Stimulated activated CD4-positive, alpha-beta T cell treated with anti-CD3 and anti-CD28 coated beads, TNF-alpha, amount 100 ng/mL, for 24 hours (primary cell): ENCODE measurements at places on chromosomes 12 and 14.

GRCh38 chr12:113407931-113408600, 4.4 kb upstream of the SDS start:
- DNase-seq = no peak

GRCh38 chr12:108551535-108551934, 9.4 kb downstream of the SART3 start:
- no peak for DNase-seq

GRCh38 chr14:22626590-22626989, 17.6 kb downstream of the OR6J1 start:
- no peak for DNase-seq

DNA sequence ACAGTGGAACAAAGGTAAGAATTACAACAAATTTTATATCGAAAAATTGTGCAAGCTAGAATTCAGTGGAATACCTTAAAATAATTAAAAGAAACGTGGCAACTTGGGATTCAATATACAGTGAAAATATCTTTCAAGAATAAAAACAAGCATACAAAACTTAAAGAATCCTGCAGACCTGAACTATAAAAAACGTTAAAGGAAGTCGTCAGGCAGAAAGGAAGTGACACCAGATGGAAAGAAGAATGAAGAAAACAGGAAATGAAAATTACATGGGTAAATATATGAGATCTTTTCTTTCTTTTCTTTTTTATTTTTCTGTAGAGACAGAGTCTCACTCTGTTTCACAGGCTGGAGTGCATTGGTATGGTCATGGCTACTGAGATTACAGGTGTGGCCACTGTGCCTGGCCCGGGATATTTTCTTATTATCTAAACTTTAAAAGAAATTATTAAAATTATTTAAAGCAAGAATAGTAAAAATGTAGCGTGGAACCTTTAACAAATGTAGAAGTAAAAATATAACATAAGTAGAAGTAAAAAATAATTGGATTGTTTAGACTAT, 4.7 kb downstream of the MGP start:
- no peak for DNase-seq

GRCh38 chr14:105348945-105349699, 34.6 kb downstream of the PACS2 start:
- no peak for DNase-seq

DNA sequence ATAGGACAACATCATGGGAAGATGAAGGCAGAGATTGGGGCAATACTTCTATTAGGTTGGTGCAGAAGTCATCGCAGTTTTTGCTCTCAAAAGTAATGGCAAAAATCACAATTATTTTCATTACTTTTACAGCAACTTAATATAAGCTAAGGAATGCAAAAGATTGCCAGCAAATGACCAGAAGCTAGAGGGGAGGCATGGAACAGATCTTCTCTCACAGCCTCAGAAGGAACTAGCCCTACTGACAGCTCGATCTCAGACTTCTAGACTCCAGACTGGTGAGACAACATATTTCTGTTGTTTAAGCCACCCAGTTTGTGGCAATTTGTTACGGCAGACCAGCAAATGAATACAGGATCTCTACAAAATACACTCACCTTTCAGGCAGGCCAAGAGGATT, 348.5 kb upstream of the TBX3 start:
- DNase-seq = no peak

- DNase-seq = no peak
Measured at GRCh38 chr14:104820669-104821228, 19.8 kb downstream of the ZBTB42 start.

DNA sequence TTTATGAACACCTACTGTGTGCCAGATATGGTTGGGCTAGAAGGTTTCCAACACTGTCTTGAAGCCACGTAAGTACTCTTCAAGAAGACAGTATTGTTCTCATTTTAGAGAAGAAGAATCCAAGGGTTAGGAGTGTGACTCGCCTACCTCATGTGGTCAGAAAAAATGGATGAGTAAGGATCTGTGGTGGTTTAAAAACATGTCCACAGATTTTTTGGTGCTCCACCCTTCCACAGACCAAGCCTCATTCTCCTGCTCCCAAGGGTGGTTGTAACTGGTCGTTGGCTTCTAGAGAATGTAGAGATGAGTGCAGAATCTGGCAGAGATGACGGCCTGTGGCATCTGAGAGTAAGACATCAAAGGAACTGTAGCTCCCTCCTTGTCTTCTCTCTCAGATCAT, 30.3 kb upstream of the TTC7B start:
- DNase-seq = no peak

GRCh38 chr12:2667716-2668440, 126.9 kb upstream of the FKBP4 start:
- DNase-seq = no peak

DNA sequence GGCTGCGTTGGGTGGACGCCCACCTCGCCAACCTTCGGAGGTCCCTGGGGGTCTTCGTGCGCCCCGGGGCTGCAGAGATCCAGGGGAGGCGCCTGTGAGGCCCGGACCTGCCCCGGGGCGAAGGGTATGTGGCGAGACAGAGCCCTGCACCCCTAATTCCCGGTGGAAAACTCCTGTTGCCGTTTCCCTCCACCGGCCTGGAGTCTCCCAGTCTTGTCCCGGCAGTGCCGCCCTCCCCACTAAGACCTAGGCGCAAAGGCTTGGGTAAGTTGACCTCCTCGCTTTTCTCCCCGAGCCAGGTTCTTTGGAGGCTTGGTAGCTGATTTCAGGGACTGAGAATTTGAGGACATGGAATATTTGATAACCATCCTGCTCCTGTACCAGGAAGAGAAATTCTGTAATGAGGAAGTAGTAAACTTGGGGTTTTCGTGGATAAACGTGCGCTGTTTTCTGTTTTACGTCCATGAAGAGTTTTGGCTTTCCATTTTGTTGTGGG, 530 bp downstream of the APAF1 start:
- DNase-seq = no peak

GRCh38 chr14:74299061-74299545, 3.6 kb downstream of the ABCD4 start:
- no peak for DNase-seq

- no peak for DNase-seq
Measured at GRCh38 chr14:76908834-76909233, 82.6 kb downstream of the LRRC74A start.

DNA sequence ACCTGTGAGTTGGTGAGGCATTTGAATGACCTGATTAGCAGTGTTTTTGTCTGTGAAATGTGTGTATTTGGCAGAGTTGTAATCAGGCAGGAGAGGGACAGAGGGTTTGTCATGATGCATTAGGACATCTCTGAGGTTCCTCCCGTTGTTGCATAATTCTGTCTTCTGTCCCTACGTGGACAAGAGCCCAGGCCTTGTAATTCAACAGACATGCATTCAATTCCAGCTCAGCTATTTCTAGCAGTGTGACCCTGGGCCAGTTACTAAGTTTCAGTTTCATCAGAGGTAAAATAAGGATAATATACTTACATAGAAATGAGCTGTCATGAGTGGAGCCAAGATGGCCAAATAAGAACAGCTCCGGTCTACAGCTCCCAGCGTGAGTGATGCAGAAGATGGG, 208.6 kb downstream of the SLC38A4 start:
- no peak for DNase-seq

DNA sequence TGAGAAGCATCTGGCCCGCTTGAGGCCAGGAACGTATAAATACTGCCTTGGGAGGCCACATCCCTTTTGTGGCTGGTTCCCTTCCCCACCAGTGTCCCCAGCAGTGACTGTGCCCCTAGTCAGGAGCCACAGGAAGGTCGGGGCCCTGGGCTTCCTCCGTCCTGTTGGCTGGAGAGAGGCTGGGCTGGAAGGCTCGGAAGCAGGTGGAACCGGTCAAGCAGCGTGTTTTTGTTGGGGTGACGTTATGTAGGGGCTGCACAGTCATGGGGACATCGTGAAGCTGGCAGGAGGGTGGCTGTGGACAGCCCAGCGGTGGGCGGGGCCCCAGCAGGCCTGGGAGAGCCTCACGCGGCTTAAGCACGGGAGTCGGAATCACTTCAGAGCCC, 10.1 kb downstream of the XRCC3 start:
- no peak for DNase-seq

- no peak for DNase-seq
Measured at GRCh38 chr14:20760950-20761349, 7.3 kb upstream of the EDDM3B start.

DNA sequence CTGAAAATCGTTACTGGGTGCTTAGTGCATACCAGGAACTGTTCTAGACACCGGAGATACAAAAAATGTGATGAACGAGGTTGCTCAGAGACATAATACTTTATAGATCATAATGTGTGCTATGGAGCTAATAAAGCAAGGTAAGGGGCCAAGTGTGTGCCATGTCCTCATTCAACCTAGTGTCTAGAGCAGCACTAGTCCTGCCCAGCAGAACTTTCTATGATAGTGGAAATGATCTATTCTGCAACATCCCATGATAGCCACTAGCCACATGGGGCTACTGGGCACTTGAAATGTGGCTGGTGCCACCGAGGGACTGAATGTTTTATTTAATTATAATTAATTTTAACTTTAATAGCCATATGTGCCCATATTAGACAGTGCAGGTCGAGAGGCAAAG, 15.6 kb downstream of the NUAK1 start:
- DNase-seq = no peak
